ENCODE measurements at places on chromosomes 3 and 15. TPM values are rescaled to one million over a fixed set of nuclear protein-coding genes. Genes with fewer than 3 reads are reported as not detected.

The TSC22D2 gene
- total RNA-seq, result 6.3 TPM

The MORC1 gene
- total RNA-seq, result not detected

The ALDH1A3 gene
- total RNA-seq, result 1,090 TPM

The BMF gene
- not detected for total RNA-seq

The BUB1B gene
- total RNA-seq, result 55.0 TPM

The THBS1 gene
- 364 TPM for total RNA-seq

The NRG4 gene
- total RNA-seq, result 1.1 TPM

The LOXL1 gene
- 206 TPM for total RNA-seq

All from MG63 (cell line).